ENCODE measurements at places on chromosomes 16 and 17.

- DNase-seq, result no peak
These were observed 29.9 kb upstream of the TNS4 start for GRCh38 chr17:40531051-40531991.

- no peak for DNase-seq
These were observed 53.0 kb downstream of the IRX3 start for GRCh38 chr16:54233615-54234014.

DNA sequence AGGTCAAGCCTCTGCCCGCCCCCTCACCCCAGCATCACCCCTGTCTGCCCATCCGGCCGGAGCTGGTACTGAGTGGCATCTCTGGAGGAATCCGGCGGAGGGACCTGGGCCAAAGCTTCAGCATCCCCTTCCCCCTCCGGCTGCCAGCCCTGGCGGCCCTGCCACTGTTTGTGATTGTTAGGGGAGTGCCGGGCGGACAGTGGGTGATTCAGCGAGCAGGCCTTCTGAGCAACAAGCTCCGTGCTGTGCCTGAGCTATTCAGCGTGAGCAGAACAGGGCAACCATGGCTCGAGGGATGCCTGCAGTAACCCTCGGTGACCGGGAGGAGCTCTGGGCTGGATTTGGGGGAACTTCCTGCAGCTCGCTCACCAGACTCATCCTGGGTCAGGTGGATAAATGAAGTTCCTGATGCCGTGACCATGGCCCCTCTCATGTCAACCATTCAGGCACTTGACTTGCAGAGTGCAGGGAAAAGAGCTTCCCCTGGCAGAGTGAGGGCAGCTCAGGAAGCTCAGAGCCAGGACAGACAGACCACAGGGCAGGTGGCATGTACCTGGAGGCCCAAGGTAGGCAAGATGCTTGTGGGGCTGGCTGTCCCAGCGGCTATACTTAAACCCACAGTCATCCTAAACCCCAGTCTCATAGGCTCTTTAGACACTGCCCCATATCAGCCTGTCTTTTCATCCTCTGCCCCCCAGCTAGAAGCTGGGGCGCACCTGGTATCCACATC is 24.3 kb upstream of the MLKL start:
- peak; percentile 34 for DNase-seq

DNA sequence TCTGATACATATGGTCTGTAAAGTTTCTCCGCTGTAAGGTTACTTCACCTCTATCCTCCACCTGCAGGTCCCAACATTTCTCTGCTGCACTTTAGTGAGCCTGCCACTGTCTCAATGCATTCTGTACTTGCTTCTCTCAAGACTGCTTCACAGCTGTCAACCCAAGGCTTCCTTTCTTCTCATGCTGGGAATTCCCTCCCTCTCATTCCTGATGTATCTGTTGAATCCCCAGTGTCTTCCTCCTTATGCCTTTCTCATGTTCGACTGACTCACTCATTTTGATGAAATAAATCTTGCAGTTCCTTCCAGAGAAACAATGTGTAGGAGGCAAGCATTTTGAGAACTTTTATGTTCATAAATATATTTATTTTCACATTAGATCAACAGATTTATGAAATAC is 288.3 kb downstream of the CNTNAP4 start:
- DNase-seq, result no peak
